Hematopoietic multipotent progenitor cell treated with erythropoietin and hydrocortisone succinate and interleukin-3 and kit ligand, for 17 days (in vitro differentiated cells): ENCODE measurements at places on chromosomes 1 and 21.

DNA sequence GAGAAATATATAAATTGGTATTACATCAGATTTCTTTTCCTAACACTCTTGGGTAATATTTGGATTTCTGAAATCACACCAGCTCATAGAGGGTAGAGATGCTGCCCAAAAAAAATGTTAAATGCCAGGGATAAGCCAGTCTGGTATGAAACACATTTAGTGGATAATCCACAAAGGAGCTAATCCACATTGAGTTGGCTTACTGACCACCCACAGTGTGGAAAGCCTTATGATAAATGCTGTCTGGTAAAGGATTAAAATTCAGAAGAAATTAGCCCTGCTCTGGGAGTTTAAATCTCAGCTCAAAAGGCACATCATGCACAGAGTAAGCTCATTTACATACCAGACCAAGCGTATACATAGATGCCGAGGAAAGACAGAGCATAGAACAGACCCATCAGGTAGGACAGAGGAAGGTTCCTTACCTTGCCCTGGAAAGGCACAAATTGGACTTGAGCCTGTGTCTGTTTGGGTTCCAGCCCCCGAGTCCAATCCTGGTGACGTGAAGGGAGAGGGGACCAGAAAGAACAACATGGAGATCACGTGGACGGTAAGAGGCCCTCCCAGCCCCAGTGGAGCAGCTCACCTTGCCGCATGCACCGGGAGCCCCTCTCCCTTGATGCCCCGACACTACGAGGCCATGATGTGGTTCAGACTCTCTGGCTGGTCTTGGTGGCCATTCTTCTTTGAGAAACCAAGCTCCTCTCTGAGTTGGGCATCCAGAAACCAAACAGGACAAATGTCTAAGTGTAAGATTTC, 62.9 kb upstream of the CNTN2 start:
- DNase-seq = no peak

- no peak for DNase-seq
Observed at GRCh38 chr1:230537456-230537855, 104.8 kb upstream of the COG2 start.

- no peak for DNase-seq
Observed at GRCh38 chr1:161706113-161706481, 932 bp upstream of the FCRLA start.

DNA sequence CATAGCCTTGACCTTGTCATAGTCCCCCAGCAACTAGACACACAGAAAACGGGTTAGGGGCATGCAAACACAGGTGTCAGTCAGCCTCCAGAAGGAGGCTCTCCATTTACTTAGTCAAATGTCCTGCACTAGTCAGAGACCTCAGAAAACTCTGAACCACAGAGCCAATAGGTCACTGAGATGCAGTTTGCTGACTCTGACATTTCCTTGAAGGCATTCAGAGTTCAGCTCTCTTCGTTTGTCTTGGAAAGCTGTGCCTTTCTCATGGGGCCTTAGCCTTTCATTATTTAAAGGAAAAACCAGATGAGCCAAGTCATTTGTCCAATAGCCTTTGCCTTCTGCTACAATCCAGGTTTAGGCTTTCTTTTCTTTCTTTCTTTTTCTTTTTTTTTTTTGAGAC, 3.5 kb downstream of the OLFML2B start:
- DNase-seq = no peak

GRCh38 chr1:84303314-84303830, 1.9 kb downstream of the SAMD13 start:
- no peak for DNase-seq

DNA sequence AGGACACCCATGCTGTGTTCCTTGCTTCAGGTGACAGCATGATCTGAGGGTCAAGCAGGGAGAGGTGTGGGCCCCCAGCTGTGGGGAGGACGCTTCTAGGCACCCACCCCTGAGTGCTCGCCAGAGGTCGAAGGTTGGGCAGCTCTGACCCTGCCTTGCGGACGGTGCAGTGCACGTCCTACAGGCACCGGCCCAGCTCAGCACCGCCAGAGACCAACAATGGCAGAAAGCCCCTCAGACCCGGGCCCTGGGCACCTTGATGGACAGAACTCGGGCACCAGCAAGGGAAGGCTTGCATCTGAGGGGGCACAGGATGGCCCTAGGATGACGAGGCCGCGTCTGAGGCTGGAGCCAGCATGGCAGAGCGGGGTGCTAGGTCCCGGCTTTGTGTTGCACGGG, 24.7 kb downstream of the NADK start:
- DNase-seq = no peak

GRCh38 chr1:2060072-2060471, 9.9 kb downstream of the PRKCZ start:
- no peak for DNase-seq

- no peak for DNase-seq
Observed at GRCh38 chr1:164524810-164525209, 34.2 kb upstream of the PBX1 start.

DNA sequence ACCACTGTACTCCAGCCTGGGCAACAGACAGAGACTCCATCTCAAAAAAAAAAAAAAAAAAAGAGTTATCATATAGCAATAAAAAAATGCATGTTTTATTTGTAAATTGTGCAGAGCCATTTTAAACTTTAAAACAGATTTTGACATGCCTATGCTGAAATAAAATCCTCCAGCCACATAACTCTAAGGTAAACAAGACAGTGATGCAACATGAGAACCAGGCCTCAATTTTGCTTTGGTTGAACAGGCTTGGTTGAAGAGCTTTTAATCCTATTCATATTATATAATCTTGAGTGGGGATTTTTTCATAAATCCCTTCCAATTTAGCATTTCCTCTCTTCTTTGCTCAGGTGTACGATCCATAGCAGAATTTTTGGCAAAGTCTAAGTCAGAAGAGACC, 26.1 kb downstream of the ARMH1 start:
- DNase-seq = no peak

DNA sequence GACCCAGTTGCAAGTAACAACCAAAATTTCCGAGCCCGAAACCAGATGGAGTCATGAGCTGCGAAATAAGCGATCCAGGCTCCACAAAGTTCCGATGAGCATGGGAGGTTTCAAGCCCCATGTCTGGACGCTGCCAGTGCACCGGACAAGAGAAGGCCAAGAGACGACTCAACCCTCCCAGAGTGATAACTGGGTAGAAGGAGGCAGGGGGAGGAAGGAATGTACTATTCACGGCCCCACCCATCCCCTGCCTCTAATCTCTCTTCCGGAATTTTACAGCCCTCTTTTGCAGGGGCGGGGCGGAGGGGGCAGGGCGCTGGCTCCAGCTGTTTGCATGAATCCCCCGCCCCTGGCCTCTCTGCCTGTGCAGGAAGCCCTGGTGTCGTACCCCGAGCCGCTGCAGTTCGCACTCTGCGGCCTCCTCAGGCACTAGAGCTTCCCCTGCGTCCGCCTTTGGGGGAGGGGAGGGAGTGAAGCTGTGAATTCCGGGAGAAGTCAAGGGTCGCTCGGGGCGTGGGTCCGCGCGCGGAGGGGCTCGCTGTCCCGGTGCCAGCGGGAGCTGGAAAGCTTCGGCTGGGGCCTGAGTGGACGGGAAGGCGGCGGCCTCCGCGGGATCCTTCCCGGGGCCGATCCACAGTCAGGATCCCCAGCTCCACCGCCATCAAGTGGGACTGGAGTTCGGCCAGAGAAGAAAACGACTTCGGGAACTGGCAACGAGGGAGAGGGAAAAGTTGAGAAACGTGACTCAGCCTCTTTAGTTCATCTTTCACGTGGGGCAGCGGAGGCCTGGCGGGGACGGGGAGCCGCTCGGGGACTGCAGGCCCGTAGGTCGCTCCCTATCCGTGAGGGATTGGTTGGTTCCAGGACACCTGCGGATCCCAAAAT, 6.3 kb upstream of the PTP4A2 start:
- DNase-seq = peak; percentile 81

DNA sequence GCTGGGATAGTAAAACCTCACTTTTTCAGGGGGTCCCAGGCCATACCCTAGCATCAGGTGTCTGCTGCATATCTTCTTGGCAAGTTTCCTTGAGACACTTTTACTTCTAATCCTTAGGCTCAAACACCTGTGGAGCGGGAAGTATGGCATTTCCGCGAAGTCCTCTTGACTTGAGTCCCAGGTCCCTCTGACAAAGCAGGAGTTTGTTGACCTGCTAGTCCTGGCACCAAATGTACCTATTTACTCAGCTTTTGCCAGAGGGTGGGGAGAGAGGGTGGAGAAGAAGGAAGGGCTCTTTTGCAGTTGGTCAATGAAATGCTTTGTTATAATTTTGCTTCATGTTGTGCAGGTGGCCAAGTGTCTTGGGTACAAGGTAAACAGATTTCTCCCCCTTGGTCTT, 59.7 kb downstream of the CLIC6 start:
- DNase-seq = no peak

- DNase-seq = no peak
Observed at GRCh38 chr1:150813028-150813707, 5.1 kb upstream of the CTSK start.

- no peak for DNase-seq
Observed at GRCh38 chr1:93758842-93759515, 77.3 kb upstream of the BCAR3 start.

DNA sequence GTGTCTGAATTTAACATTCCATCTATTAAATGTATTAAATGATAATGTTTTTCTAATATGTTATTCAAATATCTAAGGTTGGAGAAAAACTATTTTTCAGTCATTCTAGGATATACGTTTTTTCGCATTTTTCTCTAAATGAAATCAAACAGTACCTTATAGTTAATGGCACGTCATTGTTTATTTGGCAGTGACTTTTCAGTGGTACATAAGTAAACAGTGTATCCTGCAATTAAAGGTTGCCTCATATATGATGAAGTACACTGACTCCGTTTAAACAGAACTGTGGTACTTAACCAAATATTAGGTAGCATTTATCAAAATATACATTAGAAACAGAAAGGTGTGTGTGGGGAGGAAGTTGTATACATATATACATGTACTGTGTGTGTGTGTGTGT, 79.2 kb downstream of the EPS15 start:
- DNase-seq = no peak

DNA sequence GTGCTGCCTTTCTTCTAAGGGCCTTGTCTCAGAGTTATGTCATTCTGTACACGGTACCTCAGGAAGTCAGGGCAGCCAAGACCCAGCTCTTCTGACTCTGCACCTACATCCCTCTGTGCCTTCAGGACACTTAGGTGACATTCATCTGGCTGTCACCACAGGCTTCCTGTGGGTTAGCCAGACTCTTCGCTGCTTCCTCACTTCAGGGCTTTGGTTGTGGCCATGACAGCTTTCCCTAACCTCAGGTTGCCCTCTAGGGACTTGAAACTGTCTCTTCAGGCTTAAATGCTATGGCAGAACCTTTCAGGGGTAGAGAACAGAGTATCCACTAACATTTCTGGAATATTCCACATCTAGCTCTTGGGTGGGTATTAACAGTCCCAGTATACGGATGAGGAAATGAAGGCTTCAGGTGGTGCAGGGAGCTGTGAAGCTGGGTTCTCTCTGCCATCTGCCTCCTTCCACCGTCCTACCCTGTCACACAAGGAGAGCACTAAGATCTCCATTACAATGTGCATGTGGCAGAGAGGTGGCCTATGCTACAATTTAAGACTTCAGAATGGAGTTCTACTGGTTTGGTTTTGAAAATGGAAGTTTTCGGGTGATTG, 9.9 kb downstream of the TSSK3 start:
- DNase-seq = no peak

- DNase-seq = no peak
Observed at GRCh38 chr1:100482167-100482566, 55.8 kb upstream of the GPR88 start.

DNA sequence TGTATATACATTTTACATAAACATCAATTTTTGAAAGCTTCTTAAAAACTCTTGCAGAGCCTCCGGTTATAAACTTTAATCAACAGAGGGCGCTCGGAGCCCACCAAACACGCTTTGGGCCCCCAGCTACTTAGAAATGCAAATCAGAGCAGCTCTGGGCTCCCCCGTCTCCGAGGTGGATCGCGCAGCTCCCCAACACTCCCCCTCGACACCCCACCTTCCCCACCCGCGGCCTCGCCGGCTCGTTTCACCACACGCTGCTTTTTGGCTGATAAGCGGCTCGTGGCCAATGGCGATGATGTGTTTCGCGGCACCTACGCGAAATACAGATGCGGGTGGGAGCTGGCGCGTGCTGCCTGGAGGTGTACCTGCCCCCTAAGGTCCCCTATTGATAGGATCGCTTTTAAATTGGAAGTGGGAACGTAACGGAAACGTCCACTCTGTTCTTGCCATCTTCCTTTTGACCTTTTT, 1.7 kb upstream of the KIF26B start:
- DNase-seq = no peak

- DNase-seq = no peak
Observed at GRCh38 chr1:24648919-24649318, 5.8 kb downstream of the SRRM1 start.

GRCh38 chr1:65904681-65905083, 112.0 kb downstream of the PDE4B start:
- no peak for DNase-seq

- no peak for DNase-seq
Observed at GRCh38 chr1:43620956-43621355, 29.0 kb upstream of the KDM4A start.

DNA sequence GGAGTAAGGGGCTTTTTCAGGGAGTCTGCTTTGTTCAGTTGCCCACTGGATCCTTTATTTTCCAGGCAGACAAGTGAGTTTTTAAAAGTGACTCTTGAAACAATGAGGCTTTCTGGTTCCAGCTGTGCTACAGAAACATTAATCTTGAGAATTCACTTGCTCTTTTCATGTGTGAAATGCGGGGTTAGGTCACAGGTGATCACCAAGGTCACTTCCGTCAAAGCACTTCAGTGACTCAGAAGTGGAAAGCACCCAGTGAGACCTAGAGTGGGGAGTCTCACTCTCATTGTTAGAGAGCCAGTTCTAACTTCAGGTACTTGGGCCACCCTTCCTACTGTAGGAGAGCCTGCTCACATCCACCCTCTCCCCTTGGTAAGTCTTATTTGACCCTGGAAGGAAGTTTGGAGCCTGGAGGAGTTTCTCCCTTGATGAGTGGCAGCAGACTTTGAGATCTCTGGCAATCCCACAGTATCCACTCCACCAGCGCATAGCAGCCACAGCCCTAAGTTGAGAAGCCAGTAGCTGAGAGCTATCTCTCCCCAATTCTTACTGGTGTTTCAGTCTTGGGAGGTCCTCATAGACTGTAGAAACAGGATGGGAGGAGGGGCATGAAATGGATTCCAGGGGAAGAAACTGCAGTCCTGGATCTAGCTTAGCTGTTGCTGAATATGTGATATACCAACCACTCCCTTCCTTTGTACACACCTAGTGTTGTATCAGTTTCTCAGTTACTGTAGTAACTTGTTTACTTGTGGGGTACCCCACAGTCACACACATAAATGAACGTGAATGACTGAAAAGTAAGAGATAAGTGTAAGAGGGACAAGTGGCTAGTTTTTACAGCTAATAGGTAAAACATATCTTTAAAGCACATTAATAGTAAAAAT, 3.1 kb downstream of the TACSTD2 start:
- DNase-seq = no peak
